ENCODE measurements at places on chromosomes 3 and 15. TPM values are rescaled to one million over a fixed set of nuclear protein-coding genes. Genes with fewer than 3 reads are reported as not detected.

- H3K27me3 ChIP-seq, result no peaks in the 10 kb centered on the region
- DNase-seq, result no peak
- no peaks in the 10 kb centered on the region for H3K36me3 ChIP-seq
- H3K4me3 ChIP-seq, result no peak overlapping the region
- no peak overlapping the region for H3K27ac ChIP-seq
Observed at GRCh38 chr3:14082108-14082657, 42.5 kb downstream of the CHCHD4 start.

- peaks cover 27% of the 10 kb centered on the region for H3K36me3 ChIP-seq
- H3K4me1 ChIP-seq, result no peaks in the 10 kb centered on the region
- DNase-seq, result peak; percentile 79
- no peak overlapping the region for H3K27ac ChIP-seq
Observed at GRCh38 chr15:90482124-90483011, 47.4 kb upstream of the CRTC3 start.

GPR160 gene
- not detected for total RNA-seq

GRCh38 chr15:84112025-84112424 is 123.5 kb upstream of the GOLGA6L4 start:
- H3K4me1 ChIP-seq, result peaks cover 9% of the 10 kb centered on the region
- H3K27me3 ChIP-seq, result no peaks in the 10 kb centered on the region
- peak; percentile 15 for DNase-seq
- H3K27ac ChIP-seq, result no peak overlapping the region
- H3K36me3 ChIP-seq, result no peaks in the 10 kb centered on the region

XCR1 gene
- total RNA-seq, result not detected

DNA sequence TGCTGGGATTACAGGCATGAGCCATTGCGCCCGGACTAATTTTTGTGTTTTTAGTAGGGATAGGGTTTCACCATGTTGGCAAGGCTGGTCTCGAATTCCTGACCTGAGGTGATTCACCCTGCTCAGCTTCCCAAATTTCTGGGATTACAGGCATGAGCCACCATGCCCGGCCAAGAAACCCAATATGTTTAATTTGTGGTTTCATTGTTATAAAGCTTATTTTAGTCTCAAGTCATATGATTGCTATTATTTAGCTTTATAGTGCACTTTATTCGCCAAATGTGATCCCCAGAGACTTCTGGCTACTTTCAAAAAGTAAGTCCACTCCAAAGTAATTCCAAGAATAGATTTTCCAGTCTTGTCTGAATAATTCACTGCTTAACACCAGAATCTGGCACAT is 19.3 kb upstream of the SLC4A7 start:
- no peak for DNase-seq
- no peaks in the 10 kb centered on the region for H3K4me1 ChIP-seq
- H3K27me3 ChIP-seq, result no peaks in the 10 kb centered on the region
- H3K36me3 ChIP-seq, result no peaks in the 10 kb centered on the region
- H3K27ac ChIP-seq, result no peak overlapping the region
- H3K4me3 ChIP-seq, result no peak overlapping the region

GOLGA8S gene
- not detected for total RNA-seq
